ENCODE measurements at places on chromosomes 4 and X.

GRCh38 chr4:181364504-181364903, 878.7 kb upstream of the TENM3 start:
- DNase-seq = no peak

DNA sequence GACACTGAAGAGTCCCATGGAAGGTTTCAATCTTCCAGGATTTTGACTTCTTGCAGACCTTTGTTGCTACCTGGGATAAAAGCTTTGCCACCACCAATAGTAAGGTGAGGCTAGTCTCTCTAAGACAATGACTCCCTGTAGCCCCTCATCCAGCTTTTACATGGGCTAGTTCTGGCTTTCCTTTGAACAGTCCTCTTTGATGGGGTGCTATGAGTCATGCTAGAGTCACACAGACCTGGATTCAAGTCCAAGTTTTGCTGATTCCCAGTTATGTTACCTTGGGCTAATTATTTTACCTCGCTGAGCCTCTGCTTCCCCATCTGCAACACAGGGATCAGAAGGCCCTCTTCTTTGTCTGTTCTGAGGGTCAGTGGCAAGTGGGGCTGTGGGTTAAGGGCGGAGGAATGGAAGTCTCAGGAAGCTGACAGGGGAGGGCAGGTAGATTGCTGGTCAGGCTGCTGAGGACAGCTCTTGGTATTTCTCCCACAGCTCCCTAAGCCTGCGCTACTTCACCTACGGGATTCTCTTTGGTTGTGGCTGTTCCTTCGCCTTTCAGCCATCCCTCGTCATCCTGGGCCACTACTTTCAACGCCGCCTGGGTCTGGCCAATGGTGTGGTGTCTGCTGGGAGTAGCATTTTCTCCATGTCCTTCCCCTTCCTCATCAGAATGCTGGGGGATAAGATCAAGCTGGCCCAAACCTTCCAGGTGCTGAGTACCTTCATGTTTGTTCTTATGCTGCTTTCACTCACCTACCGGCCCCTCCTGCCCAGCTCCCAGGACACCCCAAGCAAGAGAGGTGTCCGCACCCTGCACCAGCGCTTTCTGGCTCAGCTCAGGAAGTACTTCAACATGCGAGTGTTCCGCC, 90.3 kb downstream of the RLIM start:
- no peak for DNase-seq

DNA sequence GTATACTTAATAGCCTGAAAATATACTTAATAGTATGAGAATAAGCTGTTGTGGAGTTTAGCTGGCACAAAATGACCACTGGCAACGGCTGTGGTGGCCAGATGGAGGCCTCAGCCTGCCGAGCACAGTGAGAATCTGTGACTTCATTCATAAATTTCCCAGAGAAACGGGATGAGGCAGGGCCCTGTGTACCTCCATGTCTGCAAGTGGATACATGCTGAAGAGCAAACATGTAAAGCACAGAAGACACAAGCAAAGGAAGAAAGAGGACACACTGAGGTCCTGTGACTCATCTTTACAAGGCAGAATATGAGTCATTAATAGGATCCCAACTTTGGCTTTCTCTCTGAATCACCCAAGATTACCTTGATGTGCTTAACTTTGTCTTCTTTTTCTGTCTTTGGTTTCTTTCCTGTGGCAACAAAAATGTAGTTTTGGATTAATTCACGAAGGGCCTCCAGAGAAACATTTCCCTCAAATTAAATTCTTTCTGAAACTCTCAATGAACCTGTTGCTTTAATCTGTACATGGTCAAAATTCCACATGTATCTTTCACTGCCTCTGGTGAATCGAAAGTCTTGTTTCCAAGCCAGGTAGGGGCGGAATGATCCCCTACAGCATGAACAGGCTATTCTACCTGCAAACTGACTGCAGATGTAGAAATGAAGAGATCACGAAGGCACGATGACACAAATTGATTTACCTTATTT, 56.4 kb downstream of the IRF2 start:
- DNase-seq = peak; percentile 66

DNA sequence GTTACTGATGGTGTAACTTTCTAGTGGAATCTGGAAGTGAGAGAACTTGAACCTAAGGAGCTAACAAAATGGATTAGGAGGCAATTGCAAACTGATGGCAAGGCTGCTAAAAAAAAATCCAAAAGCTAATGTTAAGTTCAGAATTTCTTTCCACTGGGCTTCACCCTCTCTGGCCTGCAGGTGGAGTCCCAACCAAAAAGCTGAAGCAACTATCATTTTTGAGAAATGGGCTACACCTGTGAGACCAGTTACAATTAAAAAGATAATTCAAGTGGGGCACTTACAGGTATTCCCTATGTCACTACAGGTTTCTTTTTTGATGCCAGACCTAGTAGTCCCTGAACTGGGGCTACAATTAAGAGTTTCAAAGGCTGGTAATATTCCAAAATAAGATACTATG, 142.1 kb upstream of the FTHL17 start:
- DNase-seq = no peak

DNA sequence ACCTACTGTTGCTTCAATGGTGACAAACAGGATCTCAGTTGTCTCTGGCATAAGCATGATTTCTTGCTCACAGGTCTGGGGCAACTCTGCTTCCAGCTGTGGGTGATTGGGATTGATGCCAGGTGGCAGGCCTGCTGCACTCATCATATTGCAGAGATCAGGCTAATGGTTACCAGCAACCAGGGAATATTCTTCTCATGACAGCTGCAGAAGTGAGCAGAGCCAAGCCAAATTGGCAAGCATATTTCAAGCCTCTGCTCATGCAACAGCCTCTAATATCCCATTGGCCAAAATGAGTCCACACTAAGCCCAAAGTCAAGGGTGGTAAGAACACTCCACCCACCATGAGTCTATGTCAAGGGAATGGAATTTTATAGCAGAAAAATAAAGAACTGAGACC, 26.7 kb upstream of the TBC1D19 start:
- peak; percentile 95 for DNase-seq

GRCh38 chr4:41935652-41936021, 408 bp downstream of the TMEM33 start:
- DNase-seq = no peak

DNA sequence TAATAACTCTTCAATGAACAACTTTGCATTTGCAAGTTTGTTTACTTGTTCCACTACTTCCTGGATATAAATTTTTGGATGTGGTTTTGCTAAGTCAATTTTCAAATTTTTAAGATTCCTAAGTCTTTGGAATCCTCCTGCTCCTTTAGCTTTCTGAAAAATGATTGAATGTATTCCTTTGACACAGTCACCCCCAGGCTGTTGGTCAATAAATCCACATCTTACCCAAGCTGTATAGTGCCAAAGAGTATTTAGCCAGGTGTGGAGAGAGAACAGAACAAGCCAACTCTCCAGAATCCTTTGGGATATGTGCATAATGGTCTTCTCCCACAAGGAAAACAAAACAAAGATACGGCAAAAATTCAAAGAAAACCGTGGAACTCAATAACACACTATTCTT, 56.9 kb upstream of the INTU start:
- DNase-seq = no peak

DNA sequence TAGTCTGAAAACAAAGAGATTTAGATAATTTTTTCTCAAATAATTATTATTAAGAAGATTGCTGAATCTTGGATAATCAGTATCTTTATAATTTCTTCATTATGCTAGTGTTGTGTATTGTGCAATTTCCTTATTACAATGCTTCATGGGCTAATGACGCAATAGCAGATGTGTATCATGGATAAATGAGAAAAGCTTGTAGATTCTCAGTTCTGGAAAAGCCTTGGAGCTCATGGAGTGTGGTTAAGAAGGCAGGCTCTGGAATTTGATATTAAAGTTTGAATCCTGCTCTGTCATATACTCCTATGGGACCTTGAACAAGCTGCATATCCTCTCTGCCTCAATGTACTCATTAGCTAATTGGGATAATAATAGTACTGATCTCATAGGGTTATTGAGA, 18.9 kb upstream of the CXCL8 start:
- DNase-seq = peak; percentile 77

GRCh38 chr4:98951710-98952109, 22.8 kb upstream of the EIF4E start:
- DNase-seq = no peak

DNA sequence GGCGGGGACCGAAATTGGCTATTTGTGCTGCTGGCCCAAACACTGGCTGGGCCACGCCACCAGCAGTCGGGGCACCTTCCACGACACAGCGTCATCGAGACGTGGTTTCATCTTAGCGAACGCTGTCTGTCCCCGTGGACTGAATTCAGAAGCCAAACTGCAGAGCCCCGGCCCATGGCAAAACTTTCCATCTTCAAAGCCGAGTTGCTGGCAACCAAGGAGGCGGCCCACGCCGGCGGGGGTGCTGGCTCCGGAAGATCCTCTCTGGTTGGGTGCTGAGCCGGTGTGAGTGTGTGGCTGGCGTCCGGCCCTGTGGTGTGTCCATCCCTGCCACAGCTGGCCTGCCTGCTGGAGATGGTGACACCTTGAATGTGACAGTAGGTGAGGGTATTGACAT, 96.6 kb upstream of the ADRA2C start:
- DNase-seq = no peak

Measured in GM04504 (cell line).